Activated CD4-positive, alpha-beta T cell treated with anti-CD3 and anti-CD28 coated beads, Interleukin-2, amount 50 U/mL, for 1 hour (primary cell): ENCODE measurements at places on chromosomes 5 and 9.

GRCh38 chr5:14004598-14005394 is 60.3 kb upstream of the DNAH5 start:
- DNase-seq, result no peak

- DNase-seq, result no peak
Observed at GRCh38 chr5:137442660-137443059, 56.5 kb downstream of the SPOCK1 start.

DNA sequence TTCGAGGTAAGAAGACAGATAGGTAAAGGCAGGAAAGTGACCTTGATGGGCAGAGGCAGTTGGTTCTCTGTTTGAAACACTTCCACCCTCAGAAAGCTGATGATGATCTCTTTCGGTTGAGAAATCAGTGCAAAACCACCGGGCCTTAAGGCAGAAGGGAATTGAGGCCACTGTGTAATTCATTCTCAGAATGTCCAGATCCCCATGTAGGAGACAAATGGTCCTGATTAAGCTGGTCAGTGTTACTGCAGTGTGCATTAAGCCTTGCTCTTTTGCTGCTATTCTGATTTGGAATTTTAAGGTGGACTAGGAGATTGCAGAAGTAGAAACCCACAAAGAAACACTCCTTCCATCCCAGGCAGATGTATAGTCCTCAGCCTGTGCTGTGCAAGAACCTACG is 255.2 kb downstream of the ARHGAP26 start:
- DNase-seq, result no peak

GRCh38 chr5:149917073-149917676 is 27.4 kb downstream of the PDE6A start:
- no peak for DNase-seq

GRCh38 chr9:30348904-30349303 is 2035.5 kb upstream of the ACO1 start:
- DNase-seq, result no peak

DNA sequence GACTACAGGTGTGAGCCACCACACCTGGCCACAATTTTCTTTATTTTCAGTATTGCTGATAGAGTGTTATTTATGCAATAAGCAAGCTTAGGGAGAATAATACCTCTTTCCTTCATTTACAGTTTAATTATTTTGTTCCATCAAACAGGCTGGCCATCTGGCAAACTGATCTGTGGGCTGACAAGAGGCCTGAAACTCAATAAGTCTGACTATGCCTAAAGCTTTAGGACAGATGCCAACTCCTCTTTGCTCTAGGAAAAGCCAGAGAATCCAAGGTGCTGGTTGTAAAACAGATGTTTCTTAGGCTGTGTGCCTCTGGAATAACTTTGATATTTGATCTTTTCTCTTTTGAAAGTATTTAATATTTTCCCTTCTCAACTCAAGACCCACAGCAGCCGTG is 98.4 kb downstream of the TARS1 start:
- no peak for DNase-seq

- DNase-seq, result no peak
Observed at GRCh38 chr5:112634796-112635195, 102.9 kb upstream of the APC start.

GRCh38 chr5:176846335-176847140 is 36.2 kb downstream of the UNC5A start:
- DNase-seq, result no peak

GRCh38 chr9:108724652-108725051 is 131.1 kb downstream of the ACTL7B start:
- DNase-seq, result no peak

GRCh38 chr5:158212917-158213316 is 354.0 kb upstream of the CLINT1 start:
- DNase-seq, result no peak

DNA sequence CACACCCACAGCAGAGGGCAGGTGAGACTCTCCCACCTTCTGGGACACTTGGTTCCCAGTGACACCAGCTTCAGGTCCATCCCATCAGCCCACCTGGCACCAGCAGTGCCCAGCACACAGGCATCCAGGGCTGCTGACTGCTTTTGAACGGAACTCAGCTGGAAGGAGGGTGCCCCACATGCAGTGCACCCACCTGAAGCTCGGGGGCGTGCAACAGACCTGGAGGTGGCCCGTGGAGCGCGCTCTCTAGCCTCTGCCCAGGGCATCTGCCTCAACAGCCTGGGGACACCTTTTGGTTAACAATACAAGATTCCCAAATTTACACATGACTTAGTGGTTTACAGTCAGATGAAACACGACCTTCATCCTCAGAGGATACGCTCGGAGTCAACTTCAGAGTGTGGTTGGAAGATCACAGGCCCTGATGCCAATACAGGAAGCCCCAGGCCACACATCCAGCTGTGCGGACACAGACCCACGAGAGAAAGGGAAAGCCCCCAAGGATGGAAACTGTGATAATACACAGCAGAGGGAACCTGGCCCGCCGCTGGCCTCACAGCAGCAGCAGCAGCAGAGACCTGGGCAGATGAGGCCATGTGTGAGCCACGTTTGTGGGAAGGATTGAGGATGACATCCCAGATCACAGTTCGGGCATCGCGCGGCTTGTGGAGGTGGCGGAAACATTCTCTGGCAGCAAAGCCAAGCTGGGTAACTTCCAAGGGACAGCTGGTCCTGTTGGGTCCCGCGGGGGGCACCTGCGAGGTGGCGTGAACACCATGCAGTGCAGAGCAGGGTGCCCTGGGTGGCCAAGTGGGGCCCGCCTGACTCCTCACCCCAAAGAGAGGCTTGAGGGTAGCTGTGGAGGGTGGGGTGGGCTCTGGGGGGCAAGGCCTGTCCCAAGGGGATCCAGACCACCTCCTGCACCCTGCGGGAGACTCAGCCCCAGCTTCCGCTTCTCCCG is 64.0 kb downstream of the SECISBP2 start:
- DNase-seq, result no peak

DNA sequence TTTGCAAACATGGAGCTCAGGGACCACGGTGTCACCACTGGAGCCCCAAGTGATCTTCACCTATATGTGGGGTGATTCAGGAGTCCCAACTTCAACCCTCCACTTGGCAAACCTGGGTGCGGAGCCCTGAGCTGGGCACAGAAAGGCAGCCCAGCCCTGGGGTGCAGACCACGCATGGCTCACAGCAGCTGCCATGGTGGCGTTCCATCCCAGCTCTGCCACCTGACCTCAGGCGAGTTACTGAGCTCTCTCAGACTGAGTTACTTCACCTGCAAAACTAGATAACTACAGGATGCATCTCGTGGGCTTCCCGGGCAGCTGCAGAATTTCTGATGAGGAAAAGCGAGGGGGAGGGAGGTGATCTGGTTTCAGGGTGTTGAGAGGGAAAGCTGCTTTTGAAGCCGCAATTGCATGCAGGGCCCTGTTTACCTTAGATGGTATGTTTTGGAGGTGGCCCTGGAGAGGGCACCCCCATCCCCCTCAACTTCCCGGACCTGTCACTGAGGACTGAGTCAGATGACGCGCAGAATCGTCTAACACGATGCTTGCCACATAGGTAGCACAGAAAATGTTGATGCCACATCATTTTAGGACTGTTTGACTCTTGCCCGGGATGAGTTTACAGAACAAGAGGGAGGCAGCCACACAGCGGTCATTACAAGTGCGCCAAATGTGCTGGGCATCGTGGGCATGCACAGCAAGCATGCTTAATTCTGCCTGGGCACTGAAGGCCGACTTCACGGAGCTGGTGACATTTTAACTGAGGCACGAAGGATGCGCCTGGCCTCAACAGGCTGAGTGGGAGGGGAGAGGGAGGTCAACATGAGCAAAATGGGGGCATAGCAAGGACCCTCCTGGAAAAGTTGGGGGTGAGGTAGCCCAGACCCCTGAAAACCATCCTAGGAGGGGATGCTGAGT is 154.6 kb downstream of the COL23A1 start:
- DNase-seq, result no peak

GRCh38 chr9:122227575-122227900 is 1.2 kb downstream of the LHX6 start:
- no peak for DNase-seq

DNA sequence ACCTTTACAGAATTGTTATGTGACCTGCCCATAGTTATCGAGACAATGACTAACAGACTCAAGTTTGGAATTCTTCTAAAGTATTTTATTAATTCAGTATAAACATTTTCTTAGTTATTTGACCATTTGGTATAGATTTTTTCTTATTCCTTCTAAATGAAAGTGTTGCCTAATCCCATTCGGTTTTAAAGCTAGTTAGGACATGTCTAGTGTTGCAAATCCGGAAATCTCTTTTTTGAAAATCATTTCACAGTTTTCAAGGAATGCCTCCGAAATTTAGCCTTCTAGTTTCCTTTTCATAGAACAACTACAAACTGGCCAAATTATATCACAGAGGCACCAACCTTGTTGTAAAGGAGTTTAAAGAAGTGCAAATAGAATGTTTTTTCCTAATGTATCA is 171.8 kb downstream of the XRCC4 start:
- DNase-seq, result no peak

DNA sequence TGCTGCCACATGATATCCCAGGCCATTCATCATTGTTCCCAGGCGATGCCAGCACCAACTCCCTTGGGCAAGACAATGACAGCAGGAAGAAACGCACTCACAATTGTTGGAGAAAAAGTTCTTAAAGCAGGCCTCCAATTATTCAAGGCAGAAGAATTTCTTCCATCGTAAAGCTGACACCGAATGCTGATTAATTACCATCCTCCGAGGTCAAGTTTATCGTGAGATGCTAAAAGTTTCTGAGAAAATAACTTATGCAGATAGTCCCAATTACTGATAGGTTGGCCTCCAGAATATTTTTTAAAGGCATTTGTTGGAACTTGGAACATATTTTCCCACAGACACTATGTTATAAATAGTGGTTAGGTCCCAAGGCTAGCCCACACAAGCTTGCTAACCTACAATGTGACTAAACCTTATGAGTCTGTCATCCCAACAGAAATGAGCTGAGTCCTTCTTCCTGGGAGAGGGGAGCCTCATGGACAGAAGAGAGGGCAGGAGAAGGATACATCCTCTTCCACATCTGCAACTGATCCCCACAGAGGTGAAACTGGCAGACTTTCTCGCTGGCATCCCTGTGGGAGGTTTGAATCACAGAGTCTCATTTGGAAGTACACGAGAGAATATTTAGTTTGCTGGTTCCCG is 202.4 kb upstream of the TBC1D2 start:
- DNase-seq, result no peak

DNA sequence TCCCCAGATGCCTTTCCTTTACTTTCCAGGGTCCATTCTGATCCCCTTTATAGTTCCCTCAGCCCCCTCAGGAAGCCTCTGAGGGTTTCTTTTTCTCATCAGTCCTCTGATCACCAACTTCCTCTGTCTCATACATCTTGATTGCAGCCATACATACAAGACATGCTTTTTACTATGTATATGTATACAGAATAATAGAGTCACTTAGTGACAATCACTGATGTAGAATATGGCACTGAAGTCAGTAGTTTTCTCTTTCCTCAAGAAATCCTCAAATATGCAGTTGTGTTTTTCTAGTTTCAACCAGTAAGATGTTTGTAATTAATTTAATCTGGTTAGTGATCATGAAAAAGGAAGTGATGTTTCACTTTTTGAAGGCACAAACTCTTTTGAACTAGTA is 364.1 kb downstream of the MAN2A1 start:
- no peak for DNase-seq

GRCh38 chr5:72485430-72485974 is 21.7 kb downstream of the ZNF366 start:
- no peak for DNase-seq

- DNase-seq, result no peak
Observed at GRCh38 chr5:40240111-40240510, 439.6 kb upstream of the PTGER4 start.

DNA sequence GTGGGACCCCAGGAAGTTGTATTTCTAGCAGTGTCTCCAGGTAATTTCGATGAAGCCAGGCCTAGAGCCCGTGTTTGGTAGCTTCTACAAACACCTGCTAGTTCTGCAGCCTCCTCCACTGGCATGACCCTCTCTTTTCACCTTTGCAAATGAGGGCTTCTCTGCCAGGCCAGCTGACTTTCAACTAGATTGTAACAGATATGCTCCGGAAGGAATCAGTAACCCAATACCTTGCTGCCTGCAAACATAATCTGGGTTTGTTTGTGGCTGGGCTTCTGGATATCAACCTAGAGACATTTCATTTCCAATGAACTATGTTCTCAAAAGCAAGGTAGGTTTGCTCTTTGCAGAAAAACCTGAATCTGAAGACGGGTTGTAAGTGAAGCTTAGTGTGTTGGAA is 354.8 kb downstream of the DMRT2 start:
- no peak for DNase-seq

GRCh38 chr9:1462626-1463308 is 412.6 kb downstream of the DMRT2 start:
- no peak for DNase-seq

- DNase-seq, result no peak
Observed at GRCh38 chr5:93654676-93655075, 71.7 kb downstream of the NR2F1 start.

DNA sequence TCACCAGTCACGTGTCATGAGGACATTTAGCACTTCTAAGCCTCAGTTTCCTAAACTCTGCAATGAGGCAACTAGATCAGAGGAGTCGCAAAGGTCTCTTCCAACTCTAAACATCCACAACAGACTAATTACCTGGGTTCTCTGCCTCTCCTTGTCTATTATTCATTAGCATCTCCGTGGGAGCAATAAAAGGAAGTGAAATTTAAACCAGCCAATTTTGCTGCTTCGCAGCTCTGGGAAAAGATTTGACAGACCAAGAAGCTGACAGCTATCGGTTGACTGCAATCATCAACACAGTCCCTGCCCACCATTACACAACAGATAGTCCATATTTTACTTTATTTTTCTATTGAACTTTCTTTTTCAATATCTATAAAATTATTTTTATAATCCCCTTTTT is 308.9 kb downstream of the NR2F1-AS1 start:
- DNase-seq, result no peak

DNA sequence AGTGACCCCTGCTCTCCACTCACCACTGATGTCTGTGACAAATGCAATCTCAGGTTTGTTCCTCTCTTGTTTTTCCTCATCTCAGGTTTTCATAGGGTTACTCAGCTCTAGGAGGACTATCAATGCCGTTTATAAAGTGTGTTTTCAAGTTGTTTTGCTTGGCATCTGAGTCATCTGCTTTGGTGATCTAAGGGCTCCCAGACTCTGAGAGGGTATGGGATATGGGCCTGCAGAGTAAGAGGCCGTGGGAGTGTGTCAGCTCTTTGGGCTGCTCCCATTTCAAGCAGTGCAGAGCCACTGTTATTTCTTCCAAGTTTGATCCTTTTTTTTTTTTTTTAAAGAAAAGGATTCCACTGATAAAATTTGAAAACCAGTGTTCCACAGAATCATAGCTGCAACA is 46.3 kb downstream of the NNT start:
- DNase-seq, result no peak

GRCh38 chr5:112642885-112643284 is 94.8 kb upstream of the APC start:
- no peak for DNase-seq

- no peak for DNase-seq
Observed at GRCh38 chr5:95808013-95808685, 14.4 kb downstream of the GLRX start.
